ENCODE measurements at places on chromosomes 6 and 20.

- no peak for DNase-seq
Observed at GRCh38 chr6:13472976-13473767, 14.2 kb downstream of the GFOD1 start.

- no peak for DNase-seq
Observed at GRCh38 chr6:102749210-102749971, 1355.9 kb downstream of the GRIK2 start.

GRCh38 chr20:19826179-19826914 lies 68.3 kb downstream of the RIN2 start:
- DNase-seq = no peak

DNA sequence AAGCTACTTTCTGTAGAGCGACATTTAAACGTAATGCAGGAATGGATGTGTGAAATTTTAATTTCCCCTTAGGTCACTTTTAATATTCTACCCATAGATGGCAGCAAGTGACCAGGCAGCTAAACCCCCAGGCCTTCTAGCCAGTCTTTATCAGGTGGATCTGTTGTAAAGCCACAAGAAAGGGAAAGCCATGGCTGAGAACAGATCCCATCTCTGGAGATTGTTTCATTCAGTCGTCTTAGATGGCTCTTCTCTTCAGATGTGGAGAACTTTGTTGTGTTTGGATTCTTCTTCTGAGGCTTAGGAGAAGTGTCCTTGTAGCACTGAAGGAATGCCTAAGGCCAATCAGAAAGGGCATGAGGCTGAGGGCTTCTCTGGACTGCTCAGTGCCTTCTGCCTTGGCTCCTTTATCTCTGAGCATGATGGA lies 15.8 kb upstream of the RNF182 start:
- DNase-seq = no peak

DNA sequence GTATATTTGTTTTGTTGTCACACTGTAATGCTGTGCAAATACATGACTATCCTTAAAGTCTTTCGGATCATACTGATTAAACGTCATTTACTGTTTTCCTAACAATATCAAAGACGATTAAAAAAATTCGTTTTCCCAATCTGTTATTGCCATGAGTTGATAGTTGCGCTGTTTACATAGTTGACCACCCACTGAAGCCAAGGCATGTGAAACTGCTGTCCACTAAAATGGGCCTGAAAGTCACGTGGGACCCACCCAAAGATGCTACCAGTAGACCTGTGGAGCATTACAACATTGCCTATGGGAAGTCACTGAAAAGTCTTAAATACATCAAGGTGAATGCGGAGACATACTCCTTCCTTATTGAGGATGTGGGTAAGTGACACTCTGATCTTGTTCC lies 28.1 kb downstream of the FNDC1 start:
- DNase-seq = no peak

DNA sequence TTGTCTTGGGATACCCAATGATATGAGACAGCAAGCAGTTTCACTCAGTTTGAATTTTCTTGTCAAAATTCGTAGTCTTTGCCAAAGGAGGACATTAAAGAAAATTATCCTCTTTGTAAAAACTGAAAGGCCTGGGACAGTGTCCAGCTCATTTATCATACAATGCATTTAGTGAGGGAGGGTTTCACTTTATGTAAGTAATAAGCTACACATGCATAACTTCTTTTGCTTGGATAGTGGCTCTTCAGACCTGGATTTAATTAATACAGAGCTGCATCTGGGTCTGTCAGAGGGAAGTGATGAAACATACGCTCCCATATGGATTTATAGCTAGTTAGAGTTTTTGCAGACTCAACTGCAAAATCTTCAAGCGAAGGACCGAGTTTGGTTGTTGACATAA lies 175.6 kb downstream of the PHACTR1 start:
- no peak for DNase-seq

DNA sequence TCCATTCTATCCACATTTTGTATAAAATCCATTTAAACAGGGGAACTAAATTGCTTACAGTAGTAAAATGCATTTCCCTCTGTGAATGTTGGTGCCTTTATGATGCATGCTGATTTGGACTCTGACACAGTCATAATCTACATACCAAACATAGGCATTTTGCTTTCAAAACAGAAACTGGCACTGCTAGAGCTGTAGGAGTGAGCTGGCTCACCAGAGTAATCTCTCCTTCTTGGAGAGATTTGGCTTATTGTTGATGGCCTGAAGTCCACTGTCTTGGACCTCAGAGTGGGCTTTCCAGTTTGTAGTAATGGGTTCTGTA lies 363.2 kb upstream of the FLRT3 start:
- DNase-seq = no peak

DNA sequence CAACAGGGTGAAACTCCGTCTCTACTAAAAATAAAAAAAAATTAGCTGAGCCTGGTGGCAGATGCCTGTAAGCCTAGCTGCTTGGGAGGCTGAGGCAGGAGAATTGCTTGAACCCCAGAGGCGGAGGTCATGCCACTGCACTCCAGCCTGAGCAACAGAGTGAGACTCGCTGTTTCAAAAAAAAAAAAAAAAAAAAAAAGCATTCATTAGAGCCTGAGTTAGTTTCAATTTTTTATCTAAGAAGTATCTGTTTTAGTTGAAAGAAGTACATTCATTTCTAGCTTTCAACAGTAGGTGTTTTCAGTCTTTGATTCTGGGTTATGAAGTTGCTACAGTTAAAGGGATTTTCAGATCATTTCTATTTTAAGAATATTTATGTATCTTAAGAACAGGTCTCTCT lies 42.2 kb downstream of the ZNF292 start:
- DNase-seq = no peak

DNA sequence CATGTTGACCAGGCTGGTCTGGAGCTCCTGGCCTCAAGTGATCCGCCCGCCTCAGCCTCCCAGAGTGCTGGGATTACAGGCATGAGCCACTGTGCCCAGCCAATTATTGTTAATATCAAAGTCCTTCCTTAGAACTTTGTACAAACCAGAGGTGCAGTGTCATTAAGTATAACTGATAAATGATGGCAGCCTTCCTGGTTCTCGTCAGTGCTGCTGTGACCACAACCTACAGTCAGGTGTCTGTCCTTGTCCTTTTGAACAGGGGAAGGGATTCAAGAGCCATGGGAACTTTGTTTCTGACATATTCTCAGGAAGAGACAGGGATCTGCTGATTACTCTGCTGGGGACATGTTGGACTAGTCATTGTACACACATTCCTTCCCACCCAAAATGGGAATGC lies 103.2 kb upstream of the TIAM2 start:
- no peak for DNase-seq

DNA sequence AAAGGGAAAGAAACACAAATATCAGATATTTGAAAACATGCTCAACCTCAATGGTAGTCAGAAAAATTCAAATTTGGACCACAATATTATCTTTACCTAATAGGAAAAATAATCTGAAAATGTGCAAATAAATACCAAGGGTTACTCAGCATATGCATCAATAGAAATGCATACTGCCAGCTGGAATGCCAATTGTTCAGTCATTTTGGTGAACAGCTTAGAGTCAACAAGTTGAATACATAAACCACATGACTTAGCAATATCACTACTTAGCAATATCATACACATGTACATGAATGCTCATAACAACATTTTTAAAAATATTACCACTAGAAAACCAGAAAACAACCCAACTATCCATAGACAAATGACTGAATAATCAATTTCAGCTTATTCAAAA lies 212.7 kb downstream of the PTPRK start:
- no peak for DNase-seq

GRCh38 chr6:9496837-9497236 lies 918.0 kb downstream of the TFAP2A start:
- DNase-seq = no peak

GRCh38 chr20:41367393-41367695 lies 726 bp upstream of the EMILIN3 start:
- DNase-seq = no peak

- no peak for DNase-seq
Observed at GRCh38 chr6:132410830-132411229, 9.6 kb upstream of the MOXD1 start.

DNA sequence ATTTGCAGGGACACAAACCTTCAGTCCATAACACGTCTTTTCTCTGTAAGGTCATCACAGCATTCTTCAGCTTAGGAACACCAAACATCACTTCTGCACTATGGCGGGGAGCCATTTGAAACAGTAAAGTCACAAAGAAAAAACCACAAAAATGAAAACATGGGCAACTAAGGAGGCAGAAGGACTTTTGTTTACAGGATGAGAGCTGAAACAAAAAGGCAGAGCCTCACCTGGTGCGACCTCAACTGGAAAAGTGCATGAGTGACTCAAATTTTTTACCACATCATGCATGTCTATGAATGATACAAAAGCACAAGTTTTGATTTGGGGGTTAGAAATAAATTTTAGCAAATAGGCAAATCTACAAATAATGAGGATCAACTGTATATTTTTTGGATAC lies 68.2 kb upstream of the TNFAIP3 start:
- DNase-seq = no peak

- no peak for DNase-seq
Observed at GRCh38 chr20:22861231-22861980, 173.7 kb upstream of the SSTR4 start.

DNA sequence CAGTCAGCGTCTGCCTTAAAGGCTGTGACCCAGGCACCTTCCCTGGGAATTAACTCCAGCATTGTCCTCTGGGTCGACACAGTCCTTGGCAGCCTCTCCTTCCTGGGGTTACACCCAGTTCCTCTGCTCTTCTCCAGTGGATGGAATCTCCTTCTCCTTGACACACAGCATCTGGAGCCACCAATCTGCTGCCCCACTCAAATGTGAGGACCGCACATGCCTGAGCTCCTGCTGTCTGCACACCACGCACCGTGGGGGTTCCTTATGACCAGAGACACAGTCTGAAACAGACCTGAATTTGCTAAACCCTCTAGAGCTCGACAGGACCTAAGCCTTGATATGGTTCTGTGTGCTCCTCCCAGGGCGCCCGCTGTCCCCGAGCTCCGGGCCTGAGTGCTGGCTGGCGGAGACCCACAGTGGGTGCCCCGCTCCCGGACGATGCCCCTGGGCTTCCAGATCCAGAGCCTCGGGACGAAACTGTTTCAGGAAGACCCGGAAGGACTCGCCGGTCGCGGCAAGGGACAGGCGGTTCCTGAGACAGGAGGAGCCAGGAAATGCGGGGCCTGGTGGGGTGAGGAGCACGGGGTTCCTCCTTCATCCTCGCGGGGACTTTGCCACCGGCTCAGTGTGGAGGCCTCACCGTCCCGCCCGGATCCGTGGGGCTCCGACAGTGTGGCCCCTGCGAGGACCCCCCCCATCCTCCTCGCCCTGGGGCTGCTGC lies 2.5 kb upstream of the RAET1G start:
- DNase-seq = no peak

DNA sequence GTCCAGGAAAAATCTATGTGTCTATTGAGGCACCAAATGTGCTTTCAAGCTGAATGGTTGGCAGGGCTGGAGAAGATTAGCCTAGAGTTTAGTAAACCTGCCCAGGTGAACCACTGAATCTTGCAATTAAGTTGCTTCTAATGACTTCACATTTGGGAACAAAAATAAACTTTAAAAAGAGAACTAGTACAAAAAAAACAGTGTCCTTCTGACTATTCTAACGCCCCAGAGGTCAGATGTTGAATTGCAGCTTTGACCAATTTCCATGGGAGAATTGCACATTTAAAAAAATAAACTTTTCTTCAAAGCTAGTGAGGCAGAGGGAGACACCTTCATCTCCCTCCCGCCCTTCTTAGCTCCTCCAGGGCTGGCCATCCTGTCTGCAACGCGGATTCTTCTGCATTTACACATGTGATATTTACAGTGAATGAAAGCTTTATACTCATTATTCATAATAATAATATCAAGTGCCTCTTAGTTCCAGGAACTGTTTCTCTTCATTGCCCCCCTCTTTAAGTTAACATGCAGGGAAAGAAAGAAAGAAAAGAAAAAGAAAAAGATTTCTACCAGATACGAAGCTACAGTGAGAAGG lies 270.2 kb downstream of the SMOC2 start:
- no peak for DNase-seq

DNA sequence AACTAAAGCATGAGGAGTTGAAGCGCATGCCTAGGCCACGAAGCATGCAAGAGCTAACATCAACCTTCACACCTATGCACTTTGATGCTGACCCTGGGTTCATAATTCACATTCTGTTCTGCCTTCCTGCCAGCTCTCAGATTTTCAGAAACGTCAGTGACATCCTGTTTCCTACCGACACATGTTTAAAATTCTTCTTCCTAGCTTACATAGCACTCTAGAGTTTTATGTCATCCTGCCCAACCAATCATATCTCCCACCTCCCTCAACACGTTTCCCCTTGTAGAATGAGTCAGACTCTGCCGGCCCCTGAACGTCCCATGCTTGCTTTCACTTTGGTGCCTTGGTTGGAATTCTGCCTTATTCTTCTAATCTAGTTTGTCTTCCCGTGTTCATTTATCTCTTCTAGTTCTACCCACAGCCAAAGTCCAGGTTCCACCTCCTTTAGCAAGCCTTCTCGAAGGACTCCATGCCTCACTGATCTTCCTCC lies 97.2 kb upstream of the MAP7 start:
- no peak for DNase-seq

GRCh38 chr6:104958178-104959025 lies 1.5 kb downstream of the LIN28B start:
- DNase-seq = no peak

DNA sequence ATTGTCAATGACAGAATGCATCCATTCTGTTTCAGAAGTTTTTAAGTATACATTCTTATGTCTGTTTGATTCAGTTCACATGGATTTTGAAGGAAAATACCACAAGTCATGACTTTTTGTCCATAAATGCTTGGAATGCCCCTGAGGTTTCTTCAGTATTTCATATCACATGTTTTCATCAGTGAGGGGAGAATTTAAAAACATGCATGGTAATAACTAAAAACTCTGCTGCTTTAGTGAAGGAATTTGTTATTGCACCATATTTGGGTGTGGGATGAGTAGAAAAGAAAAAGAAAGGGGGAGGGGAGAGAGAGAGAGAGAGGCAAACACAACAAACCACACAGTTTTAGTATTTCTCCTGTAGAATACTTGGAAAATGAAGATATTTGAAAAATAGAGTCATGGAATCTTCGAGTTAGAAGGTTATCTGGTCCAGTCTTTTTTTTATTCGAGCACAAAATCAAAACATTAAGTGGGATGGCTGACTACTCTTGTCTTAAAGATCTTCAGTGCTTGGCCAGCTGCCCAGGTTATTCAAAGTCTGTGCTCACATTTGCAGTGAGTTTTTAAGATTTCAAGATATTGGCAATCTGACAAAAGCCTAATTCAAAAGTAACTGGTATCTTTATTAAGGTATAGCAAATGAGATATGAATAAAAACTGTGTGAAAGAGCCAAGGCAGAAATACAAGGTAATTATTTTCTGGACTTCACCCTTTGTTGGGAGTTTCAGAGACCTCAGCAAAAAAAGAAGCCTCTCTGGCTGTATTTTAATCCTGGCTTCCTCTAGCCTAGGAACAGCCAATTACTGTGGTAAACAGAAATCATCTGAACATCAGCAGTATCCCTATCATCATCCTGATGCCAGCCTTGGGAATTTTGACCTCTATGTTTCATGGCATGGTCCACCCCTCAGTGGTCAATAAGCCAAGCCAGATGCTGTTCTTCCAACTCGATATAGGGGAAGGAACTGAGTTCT lies 687.9 kb upstream of the CITED2 start:
- no peak for DNase-seq

GRCh38 chr6:124901084-124901483 lies 61.2 kb upstream of the RNF217 start:
- no peak for DNase-seq

- no peak for DNase-seq
Observed at GRCh38 chr6:30129265-30130178, 6.4 kb upstream of the TRIM40 start.

- DNase-seq = no peak
Observed at GRCh38 chr6:5634525-5634924, 372.2 kb downstream of the NRN1 start.
